ENCODE measurements at places on chromosomes 1 and 21.

DNA sequence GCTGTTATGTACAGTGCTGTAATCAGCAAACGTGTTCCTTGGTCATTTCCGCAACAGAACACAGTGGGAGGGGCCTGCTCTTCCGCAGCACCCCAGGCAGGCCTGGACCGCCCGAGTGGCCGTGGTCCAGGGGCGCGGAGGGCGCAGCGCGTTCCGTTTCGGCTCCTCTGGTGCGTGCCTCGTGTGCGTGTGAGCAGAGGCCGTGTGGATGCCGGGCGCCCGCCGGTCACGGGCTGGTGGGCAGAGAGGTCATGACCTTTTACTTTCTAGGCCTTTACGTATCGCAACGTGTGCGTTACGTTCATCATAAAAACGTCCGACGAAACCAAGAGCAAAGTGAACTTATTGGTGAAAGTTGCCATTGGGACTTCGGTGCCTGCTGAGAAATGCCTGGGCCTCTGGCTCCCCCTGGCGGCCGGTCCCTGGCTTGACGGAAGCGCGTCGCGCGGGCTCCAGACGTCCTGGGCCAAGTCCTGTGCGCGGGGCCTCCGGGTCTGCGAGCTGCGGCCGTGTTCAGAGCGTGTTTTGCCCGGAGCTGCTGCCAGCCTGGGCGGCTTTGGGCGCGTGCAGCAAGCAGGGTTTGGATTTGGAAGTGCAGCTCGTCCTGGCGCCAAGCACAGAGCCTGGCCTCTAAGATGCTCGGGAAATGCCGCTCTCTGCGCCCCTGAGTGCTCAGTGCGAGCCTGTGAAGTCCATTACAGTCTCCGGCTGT, 34.4 kb downstream of the COL18A1 start:
- peak; percentile 88 for DNase-seq

GRCh38 chr1:244660595-244660994, 7.7 kb downstream of the DESI2 start:
- no peak for DNase-seq

GRCh38 chr1:166490437-166490991, 323.7 kb upstream of the FAM78B start:
- no peak for DNase-seq

- no peak for DNase-seq
Observed at GRCh38 chr1:47914218-47914938, 82.8 kb downstream of the TRABD2B start.

DNA sequence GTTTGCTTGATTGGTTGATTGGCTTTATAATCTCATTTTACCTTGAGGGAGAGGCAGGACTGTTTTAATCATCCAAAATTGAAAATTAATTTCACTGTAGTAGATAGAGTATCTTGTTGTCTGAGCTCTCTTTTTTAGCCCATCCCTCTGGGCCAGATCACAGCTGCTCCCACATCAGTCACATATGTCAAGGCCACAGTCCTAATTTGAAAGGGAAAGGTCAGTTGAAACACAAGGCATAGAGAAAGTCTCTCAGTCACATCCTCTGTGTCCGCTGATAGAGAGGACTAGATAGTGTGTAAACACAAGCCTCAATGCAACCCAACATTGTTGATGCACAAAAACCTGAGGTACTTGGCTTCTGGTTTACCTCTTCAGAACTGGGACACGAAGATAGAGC, 6.8 kb downstream of the C1orf74 start:
- DNase-seq, result no peak

GRCh38 chr1:155640367-155640766, 30.3 kb downstream of the MSTO1 start:
- no peak for DNase-seq

GRCh38 chr1:107842241-107842640, 122.7 kb downstream of the VAV3 start:
- DNase-seq, result no peak

- no peak for DNase-seq
Observed at GRCh38 chr21:43370091-43370658, 56.8 kb downstream of the SIK1 start.

DNA sequence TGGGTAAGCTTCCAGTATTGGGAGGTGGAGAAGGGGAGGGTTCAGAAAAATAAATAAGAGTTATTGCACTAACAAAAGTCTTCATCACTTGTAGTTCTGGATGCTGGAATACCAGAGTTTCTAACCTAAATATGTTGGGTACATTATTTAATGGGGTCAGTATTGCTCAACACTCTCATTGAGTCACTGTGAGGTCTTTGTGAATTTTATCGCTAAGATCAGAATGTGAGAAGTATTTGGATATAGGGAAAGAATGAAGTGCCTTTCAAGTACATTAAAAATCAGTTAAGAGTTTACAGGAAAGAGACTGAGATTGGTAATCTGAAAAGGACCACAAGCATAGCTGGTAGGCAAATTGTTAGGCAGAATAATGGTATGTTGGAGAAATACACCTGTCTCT, 8.8 kb downstream of the SNRPE start:
- DNase-seq, result peak; percentile 79

DNA sequence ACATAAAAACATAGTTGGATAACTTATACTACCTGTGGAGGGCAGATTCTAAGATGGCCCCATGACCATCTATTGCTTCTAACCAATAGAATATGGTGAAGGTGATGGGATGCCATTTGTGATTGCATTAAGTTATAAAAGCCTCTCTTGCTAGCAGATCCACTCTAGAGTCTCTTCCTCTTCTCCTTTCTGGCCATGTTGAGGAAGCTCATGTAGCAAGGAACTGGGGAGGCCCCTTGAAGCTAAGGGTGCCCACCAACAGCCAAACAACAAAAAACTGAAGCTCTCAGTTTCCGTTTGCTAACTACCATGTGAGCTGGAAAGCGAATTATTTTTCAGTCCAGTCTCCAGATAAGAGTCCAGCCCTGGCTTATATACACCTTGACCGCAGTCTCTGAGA, 16.0 kb upstream of the AGO1 start:
- no peak for DNase-seq

DNA sequence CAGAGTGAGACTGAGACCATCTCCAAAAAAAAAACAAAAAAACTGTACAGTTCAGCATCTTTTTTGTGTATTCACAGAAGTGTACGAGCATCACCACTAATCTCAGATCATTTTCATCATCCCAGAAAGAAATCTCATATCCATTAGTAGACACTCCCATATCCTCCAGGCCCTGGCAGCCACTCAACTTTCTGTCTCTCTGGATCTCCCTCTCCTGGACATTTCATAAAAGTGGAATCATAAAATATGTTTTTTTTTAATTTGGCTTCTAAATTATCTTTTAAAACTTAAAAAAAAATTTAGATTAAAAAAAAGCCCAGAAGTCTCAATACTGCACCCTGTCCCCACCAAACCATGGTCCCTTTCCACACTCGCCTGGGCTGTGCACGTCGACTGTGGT, 22.1 kb downstream of the RIPPLY3 start:
- no peak for DNase-seq

DNA sequence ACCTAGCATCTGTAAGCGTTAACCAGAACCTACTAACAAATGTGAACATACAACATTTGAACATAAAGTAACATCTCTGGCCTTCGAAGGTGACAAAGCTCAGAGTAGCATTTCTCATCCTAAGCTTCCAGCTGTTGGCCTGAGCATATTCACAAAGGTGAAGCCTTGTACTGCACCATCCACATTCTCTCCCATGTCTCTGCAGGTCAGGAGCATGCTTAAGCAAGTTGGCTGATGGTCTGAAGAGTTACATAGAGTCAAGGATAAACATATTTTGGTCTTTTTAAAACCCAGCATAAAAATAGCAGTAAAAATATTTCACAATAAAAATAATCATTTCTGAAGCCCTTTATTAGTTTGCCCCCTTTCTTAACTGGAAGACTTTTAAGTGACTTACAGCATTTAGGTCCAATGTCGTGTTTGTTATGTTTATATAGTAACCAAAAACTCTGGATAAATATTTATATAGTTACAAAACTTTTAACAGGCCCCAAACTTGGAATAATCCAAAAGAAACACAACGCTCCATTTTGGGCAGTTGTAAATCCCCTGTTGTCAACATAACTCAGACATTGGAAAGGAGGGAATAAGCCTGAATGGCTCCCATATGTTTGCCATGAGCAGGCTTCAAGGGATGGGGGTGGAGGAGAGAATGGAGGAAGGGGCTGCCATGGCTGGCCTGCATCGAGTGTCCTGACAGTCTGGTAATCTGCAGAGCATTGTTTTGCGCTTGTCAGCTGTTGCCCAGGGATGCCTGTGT, 42.8 kb upstream of the ENAH start:
- DNase-seq, result no peak

DNA sequence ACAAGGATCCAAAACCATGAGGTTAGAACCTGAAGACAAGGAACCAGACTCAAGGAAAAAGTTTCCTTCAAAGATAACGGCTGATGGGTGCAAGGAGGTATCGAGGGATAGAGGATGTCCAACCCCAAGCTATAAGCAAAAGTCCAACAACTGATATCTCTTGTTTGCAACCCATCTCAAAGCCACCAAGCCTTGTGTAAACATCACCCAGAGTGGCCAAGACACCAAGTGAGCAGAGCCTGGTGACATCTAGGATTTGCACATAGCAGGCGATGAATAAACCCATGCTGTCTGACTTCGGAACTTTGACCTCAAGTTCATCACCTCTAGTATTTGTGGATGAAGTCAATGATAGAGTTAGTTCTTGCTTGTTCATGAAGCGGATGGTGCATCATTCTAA, 180.7 kb downstream of the ETS2 start:
- DNase-seq, result no peak

Data from EL (cell line).